ENCODE measurements at places on chromosomes 12 and 14.

GRCh38 chr14:72308967-72309485, 376.8 kb downstream of the RGS6 start:
- no peak for DNase-seq

DNA sequence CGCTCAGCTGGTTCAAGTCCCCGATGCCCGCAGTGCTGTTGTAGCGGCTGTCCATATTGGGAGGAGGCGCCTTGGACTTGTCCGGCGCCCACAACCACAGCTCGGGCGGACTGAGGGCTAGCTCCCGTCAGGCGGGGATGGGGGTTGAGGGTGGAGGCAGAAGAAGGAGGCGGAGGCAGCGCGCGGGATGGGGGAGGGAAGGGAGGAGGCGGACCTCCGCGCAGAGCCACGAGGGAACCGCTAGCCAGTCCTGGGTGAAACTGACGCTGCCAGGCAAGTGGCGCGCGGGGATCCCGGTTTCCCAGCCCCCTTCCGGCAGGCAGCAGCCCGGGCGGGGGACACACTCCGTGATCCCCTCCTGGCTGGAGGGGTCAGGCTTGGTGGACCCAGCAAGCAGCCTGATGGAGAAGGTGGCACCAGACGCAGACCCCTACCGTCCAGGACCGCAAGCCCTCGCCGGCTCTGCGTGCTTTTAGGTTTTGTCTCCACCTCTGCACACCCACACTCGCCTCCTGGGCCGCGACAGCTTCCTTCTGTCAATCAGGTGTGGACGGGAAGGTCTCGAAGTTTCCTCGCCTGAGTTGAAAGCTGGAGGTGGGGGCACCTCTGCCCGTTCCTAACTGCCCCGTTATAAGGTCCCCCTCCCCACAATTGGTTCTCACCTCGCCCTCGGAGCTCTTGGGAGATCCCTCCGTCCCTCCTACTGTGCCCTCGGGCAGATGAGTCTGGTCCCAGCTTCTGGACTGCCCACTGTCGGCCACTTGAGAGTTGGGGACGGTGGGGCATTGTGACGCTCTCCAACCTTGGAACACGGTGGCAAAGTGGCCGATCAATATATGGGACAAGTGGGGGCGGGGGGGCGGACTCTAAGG, at the start of gene CPNE8:
Gene CPNE8, minus strand, starts transcription at position 112 of the 872 bp plus-strand sequence. Its CDS starts 57 bp downstream, at position 55.
- no peak for DNase-seq

DNA sequence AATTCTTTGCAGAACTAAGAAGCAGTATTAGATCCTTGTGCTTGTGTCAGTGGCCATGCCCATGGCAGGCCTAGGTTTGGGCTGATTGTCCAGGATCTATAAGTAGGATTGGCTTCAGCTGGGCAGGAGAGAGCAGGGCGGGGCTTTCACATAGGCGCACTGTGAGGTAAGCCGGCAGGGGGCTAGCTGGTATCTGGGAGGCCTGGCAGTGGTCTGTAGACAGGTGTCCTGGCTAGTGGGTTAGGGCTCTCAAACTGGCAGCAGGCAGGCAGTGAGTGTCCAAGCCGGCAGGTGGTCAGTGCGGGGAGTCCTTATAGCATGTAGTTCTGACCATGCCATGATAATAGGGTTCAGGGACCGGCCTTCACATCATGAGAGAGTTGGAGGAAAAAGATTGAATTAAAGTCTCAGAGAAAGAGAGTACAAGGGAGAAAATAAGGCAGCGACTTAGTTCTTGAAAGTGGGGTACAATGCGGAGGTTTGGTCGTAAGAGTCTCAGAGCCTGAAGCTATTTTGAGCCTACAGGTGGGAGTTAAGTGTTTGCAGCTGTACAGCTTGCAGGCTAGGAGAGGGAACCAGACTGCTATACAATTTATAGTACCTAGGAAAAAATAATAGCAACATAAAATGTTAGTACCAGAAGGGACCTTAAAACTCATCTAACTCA, 137.4 kb downstream of the TPH2 start:
- no peak for DNase-seq

GRCh38 chr14:34983148-34983760, 462 bp downstream of the SRP54 start:
- no peak for DNase-seq
